ENCODE measurements at places on chromosomes 11 and 22. TPM values are rescaled to one million over a fixed set of nuclear protein-coding genes. Genes with fewer than 3 reads are reported as not detected.

CNTF gene
- polyA plus RNA-seq: 0.25 TPM

KIAA0930 gene
- polyA plus RNA-seq: 25.2 TPM

C11orf21 gene
- polyA plus RNA-seq: 0.63 TPM

TBX10 gene
- polyA plus RNA-seq: not detected

POTEH gene
- not detected for polyA plus RNA-seq

TRIM5 gene
- polyA plus RNA-seq: 9.5 TPM

H19 gene
- polyA plus RNA-seq: 58.0 TPM

MN1 gene
- 0.50 TPM for polyA plus RNA-seq

CARD16 gene
- 66.3 TPM for polyA plus RNA-seq

UBQLN3 gene
- polyA plus RNA-seq: not detected

CEP126 gene
- polyA plus RNA-seq: 1.8 TPM

OR51T1 gene
- not detected for polyA plus RNA-seq

SLC22A25 gene
- not detected for polyA plus RNA-seq

C1QTNF5 gene
- polyA plus RNA-seq: 12.7 TPM

CTSD gene
- 173 TPM for polyA plus RNA-seq

SEZ6L gene
- not detected for polyA plus RNA-seq

GRAP2 gene
- 1.2 TPM for polyA plus RNA-seq

PLEKHB1 gene
- polyA plus RNA-seq: 30.8 TPM

PRG3 gene
- not detected for polyA plus RNA-seq

TRIM48 gene
- polyA plus RNA-seq: not detected

OTOG gene
- not detected for polyA plus RNA-seq

TBCEL gene
- polyA plus RNA-seq: 8.5 TPM

SCGB1C1 gene
- not detected for polyA plus RNA-seq

DENND6B gene
- polyA plus RNA-seq: 5.5 TPM

OR51B4 gene
- not detected for polyA plus RNA-seq

UBQLNL gene
- polyA plus RNA-seq: 0.80 TPM

CALCB gene
- polyA plus RNA-seq: not detected

PAK1 gene
- 16.7 TPM for polyA plus RNA-seq

PHF5A gene
- 51.9 TPM for polyA plus RNA-seq

Data from stomach (tissue), 19 donors.